ENCODE measurements at places on chromosomes 3 and 15.

DNA sequence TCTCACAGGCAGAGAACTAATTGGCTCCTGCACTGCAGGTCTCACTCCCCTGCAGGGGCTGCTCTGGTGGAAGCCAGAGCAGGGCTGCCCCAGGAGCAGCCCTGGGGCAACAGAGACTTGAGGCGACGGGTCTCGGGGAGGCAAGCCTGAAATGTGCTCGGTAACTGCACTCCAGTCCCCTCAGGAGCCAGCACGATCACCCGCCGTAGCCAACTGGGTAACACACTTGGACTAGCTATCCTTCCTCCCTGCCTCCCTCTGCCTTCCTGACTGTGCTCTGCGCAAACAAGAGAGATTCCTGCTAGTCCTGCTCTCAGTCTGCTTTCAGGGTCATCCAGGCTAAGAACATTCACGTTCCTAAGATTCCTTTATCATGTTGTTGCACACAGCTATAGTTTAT, 140.7 kb upstream of the NSMCE3 start:
- DNase-seq: no peak

GRCh38 chr15:68589783-68590710, 11.3 kb downstream of the CORO2B start:
- DNase-seq: no peak

DNA sequence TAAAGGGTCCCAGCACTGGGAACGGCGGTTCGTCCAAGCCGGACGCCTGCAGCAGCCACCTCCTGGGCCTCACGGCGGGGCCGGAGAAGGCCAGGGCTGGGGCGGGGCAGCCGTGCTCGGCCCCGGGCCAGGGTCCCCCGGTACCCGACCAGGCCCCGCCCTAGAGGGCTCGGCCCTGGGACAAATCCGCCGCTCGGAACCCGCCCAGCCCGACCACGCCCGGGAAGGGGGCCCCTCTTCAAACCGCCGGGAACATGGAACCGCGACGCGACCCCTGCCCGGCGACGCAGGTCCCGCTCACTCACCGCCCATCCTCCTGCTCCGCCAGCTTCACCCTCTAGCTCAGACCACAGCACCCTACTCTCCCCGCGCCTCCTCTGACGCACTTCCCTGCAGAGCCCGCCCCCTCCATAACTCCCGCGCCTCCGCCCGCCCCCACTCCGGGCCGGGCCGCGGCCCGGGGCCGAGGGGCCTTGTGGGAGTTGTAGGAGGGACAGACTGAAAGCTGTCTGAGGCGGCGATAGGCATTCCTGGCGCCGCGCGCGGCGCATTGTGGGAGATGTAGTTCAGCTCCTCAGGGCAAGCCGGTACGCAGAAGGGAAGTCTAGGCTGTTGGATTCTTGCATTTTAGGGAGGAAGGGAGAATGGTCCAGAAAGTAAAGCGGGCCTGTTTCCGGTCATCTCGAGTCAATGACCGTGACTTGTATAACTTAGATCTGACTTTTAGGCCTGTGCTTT, at the start of gene CLDND1:
Gene CLDND1 (minus strand): TSS at position 359 of the 738 bp plus-strand sequence. CDS start 1,478 bp downstream, outside the sequence.
- DNase-seq: peak; percentile 96

DNA sequence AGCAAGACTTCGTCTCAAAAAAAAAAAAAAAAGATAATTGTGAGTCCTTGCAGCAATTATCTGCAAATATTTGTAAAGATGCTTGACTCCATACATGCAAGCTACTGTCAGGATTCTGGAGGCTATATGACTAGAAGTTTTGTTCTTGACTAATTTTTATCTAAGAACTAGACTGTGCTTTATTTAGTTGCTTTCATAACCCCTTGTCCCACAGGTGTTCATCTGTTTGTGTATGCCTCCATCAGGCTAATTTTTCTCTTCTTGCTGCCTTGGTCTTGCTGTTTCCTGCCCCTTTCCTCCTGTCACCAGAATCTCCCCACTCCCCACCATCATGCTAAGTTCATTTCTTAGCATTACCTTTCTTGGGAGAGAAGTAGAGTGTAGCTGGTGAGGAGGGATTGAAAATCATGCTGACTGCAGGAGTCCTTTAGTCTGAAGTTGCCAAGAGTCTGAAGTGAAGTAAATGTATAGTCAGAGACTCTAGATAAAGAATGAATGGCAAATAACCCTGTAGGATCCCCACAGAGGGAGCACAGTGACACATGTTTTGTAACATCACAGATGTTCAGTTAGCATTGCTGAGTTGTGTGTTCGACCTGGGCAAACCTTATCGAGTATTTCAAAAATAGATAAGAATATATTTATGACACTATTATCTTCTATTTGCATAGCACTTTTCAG, 12.5 kb downstream of the ST3GAL6 start:
- peak; percentile 78 for DNase-seq

- no peak for DNase-seq
Measured at GRCh38 chr15:69289342-69290146, 9.2 kb upstream of the PAQR5 start.

GRCh38 chr3:61863579-61863978, 302.2 kb downstream of the PTPRG start:
- DNase-seq: no peak

DNA sequence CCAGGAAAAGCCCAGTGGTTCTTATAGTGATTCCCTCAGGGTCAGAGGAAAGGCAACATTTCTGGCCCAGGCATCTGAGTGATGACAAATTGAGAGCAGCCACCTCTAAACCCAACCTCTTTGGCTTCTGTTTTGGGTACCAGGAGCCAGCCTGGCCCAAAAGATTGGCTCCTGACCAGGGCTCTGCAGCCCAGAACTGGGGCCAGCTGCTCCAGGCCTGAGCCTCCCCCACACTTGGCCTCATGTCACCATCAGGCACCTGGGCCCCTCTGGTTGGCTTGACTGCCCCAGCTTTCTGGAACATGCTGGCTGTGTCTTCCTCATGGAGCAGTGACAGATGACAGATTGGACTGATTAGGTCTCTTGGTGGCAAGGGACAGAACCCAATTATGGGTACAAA, 26.0 kb upstream of the HCN4 start:
- no peak for DNase-seq

DNA sequence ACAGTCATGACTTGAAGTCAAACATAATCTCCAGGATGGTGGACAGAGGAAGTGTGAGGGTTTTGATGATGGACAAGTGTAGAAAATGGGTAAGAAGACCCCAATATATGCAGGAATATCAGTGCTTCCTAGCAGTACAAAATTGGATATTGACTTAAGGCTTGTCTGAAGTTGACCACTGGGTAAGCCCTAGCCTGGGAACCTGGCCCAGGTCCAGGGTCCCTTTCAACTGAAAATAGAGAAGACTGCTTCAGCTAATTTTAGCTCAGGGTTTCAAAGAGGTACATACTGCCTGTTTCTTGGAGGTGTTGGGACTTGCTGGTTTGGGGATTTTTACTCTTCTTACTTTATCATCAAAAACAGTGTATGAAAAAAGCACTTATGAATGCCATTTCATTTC, 4.7 kb downstream of the NR1D2 start:
- peak; percentile 55 for DNase-seq

DNA sequence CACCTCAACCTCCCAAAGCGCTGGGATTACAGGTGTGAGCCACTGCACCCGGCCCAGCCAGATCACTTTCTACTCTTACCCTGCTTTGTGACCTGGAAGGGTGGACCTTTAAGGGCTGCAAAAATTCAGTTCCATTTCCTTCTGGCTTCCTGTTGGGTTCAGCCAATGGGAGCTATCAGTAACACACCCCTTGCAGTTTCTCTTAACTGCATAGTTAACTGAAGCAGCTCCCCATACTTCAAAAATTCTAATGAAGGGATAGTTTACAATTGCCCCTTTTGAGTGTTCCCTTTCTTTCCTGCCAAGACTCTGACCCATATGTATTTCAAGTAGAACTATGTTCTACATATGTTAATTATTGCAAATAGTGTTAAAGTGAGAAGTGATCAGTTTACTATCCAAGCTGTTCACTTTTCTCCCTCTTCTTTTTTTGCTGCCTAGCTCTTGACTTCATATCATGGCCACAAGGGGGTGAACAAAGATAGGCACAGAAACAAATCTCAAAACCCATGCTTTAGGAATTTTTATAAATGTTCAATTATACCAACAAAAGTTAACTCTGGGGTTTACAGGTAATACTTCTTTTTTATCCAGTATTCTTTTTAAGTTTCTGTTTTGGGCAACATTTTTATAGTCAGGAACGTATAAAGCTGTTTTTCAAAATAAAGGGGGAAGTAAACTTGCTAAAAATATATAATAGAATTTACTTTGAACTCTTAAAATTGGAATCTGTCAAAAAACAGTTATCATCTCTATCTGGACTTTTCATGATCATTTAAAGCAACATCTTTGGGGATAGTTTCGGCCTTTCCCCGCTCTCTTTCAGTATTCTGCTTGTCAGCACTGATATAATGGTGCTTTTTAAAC, 8.1 kb downstream of the PGBD4 start:
- no peak for DNase-seq

- DNase-seq: no peak
Measured at GRCh38 chr3:105865867-105866350, 2.9 kb downstream of the CBLB start.

DNA sequence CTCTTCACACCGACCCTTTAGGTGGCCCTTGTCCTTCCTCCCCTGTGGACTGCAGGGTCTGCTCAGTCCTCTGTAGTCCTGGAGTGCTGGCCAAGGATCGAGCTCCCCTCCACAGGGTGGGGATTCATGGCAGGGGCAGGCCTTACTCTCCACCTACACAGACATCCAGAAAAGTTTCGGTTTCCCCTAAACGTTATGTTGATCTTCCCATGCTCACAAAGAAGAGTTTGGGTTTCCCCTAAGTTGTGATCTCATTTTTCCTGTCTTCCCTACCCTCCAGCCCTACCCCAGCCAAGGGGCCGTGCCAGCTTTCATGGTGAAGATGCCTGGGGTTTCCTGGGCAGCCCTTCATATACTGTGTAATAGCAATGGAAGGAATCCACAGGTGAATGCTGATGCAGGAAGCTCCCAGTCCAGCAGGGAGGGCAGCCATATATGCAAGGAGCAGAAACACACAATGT, 10.3 kb downstream of the STOML1 start:
- DNase-seq: no peak

DNA sequence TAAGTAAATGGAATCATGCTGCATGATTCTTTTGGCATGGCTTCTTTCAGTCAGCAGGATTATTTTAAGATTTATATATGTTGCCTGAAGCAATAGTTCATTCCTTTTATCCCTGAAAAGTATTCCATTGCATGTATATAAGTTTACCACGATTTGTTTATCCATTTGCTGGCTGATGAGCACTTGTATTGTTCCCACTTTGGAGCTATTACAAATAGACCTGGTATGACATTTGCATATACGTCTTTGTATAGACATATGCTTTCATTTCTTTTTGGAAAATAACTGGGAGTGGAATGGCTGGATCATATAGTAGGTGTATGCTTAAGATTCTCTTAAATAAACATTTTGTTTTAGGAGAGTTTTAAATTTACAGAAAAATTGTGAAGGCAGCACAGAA, 79.3 kb upstream of the CBLB start:
- DNase-seq: no peak

GRCh38 chr15:28262438-28262837, 59.5 kb downstream of the HERC2 start:
- DNase-seq: no peak

DNA sequence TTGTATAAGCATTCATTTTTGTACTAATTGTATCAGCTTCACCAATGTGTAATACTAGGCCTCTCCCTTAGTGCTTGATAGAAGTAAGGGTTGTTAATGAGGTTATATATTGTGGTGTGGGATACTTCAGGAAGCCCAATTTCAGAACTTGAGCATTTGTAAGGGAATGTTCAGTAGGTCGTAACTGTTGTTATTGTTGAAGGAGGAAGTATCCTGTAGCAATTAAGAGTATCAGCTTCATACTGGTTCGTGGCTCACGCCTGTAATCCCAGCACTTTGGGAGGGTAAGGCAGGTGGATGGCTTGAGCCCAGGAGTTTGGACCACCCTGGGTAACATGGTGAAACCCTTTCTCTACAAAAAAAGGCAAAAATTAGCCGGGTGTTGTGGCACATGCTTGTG, 30.6 kb downstream of the IQGAP1 start:
- no peak for DNase-seq

- no peak for DNase-seq
Measured at GRCh38 chr3:119697394-119697793, 5.4 kb upstream of the CFAP91 start.
